ENCODE measurements at places on chromosomes 3 and 15.

- no peak for DNase-seq
Measured at GRCh38 chr3:53490459-53490968, 3.9 kb upstream of the CACNA1D start.

DNA sequence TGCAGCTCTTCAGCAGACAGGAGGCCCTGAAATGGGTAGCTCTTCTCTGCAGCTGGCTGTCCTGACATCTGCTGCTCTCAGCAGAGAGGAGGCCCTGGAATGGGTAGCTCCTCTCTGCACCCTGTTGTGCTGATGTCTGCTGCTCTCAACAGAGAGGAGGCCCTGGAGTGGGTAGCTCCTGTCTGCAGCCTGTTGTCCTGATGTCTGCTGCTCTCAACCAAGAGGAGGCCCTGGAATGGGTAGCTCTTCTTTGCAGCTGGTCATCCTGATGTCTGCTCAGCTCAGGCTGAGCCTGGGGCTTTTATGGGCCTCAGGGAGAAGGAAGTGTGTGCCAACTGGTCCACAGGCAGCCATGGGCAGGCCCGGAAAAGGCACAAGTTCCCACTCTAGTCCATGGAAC, 66.6 kb downstream of the PIK3CB start:
- no peak for DNase-seq

DNA sequence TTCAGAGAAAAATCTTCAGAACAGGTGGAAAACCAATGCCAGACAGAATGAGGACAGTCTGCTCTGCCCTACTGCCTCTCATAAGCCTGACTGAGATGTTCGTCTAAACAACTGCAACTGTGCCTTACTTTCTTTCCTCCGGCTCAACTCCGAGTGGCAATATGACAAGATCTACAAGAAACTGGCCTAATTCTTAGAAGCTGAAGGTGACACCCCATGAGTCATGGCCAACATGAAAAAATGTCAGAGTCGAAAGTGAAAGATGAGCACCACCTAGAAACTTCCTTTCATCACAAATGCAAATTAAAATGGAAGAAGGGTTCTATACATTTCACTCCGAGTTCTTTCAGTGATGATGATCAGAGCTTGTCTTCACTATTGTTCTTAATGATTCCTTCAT, 12.9 kb downstream of the PCYT1A start:
- DNase-seq: no peak

DNA sequence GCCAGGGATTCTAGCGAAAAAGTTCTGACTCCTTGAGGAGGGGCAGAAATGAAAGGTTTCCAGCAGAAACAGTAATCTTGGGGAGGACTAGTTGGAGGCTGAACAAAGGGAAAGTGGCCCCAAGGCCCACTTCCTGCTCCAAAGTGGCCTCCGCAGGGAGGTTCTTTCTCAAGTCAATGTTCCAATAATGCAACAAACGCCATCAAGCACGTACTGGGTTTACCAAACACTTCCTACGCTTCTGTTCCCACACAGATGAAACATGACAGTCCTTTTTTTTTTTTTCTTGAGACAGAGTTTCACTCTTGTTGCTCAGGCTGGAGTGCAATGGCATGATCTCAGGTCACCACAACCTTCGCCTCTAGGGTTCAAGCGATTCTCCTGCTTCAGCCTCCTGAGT, 9.6 kb upstream of the RCCD1 start:
- no peak for DNase-seq

DNA sequence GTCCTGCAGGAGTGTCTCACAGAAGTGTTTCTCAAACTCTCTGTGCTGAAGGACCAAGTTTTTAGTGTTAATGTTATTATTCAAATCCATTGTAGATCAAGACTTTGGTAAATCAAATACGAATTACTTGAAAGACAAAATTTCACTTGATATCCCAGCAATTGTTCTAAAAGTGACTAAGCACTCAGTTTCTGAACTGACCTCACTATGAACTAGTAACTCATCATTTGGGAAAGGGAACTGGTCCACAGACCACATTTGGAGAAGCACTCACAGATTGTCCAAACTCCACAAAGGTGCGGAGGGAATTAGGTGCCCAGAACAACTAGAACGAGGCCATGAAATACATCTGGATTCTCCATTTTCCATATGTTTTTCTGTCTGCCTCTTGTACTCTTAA, 25.6 kb downstream of the FAM43A start:
- no peak for DNase-seq

- no peak for DNase-seq
Measured at GRCh38 chr15:88021601-88022000, 234.9 kb downstream of the NTRK3 start.

Data from GOT3 (cell line).